AG04450 (cell line): ENCODE measurements at places on chromosomes 4 and X. TPM values are rescaled to one million over a fixed set of nuclear protein-coding genes. Genes with fewer than 3 reads are reported as not detected.

DNA sequence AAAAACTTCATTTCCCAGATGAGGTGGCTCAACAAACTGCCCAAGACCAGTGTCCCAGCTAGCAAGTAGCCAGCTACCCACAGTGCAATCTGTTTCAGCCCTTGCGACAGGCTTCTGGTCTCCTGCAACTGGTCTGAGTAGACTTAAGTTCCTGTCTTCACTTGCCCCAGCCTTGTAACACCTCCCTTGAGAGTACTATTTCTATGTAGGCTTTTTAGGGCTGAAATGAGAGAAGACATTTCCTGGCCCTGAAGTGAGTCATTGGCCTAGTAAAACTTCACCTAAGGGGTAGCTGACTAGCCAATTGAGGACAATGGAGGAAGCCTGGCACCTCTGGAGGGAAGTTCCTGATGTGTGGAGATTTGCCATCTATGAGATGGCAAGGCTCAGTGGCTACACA is 80.1 kb upstream of the STIM2 start:
- DNase-seq: no peak

DNA sequence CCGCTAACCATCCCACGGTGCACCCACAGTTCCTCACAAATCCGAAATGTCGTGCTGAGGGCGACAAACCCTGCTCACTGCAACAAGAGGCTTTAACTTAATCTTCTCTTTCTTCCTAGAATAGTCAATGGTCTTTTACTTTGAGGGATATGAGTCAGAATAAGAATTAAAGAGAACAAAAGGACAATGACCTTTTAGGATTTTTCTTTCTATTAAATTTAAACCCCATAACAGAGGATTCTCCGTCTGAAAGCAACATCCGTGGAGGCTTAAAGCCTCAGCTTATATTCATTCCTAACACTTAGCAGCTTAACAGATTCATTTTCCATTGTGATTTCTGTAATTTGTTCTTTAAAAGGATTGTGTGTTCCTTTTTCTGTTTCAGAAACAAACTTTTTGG is 44.9 kb upstream of the PUDP start:
- DNase-seq: no peak

GRCh38 chr4:105594099-105595010 is 41.9 kb downstream of the ARHGEF38 start:
- DNase-seq: no peak

FREM3 gene
- not detected in 2 replicates for polyA plus RNA-seq

DNA sequence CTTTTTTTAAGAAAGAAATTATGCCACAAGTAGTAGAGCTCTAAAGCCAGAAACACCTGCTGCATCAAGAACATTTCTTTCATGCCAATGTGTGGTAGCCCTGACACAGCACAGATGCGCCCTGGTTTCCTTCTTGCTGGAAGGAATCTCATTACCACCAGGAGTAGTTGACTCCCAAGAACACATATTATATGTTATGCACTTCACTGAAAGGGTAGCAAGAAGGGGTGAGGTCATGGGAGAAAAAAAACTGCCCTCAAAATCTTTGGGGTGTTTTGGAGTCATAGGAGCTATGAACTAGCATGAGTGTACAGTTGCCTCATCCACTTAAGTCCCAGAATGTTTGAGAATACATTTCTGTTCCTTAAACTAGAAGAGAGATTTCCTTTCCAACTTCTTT is 185.8 kb upstream of the C1QTNF7 start:
- DNase-seq: no peak
